ENCODE measurements at places on chromosomes 1 and 21.

GRCh38 chr1:29298246-29298645 is 61.9 kb downstream of the PTPRU start:
- no peak for DNase-seq

DNA sequence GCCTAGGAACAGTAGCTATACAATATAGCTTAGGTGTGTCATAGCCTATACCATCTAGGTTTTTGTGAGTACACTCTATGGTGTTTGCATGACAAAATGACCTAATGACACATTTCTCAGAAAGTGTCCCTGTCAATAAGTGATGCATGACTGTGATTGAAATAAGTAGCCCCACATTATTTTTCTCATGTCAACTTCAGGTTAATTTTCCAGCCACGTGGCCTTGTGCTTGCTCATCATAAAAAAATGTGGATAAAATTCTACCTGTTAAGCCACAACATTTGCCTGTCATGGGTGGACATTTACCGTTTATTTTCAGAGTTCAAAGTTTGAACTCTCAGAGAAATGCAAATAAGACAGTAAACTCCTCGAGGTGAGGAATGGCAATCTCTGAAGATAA is 5.5 kb downstream of the DISC1 start:
- no peak for DNase-seq

DNA sequence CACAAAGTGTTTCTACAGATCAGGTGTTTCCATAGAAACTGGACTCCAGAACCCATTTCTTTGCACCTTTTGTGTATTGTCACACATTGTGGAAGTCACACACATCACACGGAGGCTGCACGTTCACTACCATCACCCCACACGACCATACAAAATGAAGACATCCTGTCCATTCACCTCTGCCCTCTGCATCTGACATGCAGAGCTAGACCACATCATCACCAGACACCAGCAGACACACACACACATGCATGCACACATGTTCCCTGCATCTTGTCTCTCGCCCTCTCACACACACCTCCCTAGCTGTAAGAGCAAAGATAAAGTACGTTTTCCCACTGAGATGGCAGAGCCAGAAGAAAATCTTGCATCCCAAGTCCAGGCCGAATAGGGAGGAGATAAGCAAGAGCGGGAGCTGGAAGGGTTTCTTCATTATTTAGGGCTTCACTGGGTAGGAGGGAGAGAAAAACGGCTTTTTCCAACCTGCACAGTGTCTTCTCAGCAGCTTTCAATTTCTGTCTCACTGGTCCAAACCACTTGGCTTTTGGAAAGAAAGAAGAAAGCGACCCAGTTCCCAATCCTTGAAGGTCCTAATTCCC is 709 bp downstream of the PRELP start:
- no peak for DNase-seq

DNA sequence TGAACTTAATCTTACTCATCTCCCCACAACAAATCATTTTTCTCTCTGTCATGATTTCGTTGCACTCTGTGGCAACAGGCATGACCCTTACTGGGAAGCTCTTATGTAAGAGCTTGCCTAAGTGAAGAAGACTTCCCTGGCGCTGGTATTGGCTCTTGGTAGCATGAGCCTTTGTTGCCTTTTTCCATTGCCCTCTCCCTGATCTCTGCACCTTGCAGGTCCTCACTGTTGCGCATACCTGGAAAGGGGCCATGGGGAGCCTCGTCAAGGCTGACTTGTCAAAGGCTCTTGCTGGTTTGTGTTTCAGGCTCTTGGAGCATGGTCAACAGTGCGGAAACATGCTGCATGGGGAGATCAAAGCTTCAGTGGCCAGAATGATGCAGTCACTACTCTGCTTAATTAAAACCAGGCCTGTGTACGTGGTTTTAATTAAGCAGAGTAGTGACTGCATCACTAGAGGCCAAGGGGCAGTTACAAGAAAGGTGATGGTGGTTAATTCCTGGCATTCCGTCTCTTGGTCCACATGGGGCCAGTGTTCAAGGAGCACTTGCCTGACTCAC is 141.3 kb downstream of the SPATA46 start:
- DNase-seq, result no peak

DNA sequence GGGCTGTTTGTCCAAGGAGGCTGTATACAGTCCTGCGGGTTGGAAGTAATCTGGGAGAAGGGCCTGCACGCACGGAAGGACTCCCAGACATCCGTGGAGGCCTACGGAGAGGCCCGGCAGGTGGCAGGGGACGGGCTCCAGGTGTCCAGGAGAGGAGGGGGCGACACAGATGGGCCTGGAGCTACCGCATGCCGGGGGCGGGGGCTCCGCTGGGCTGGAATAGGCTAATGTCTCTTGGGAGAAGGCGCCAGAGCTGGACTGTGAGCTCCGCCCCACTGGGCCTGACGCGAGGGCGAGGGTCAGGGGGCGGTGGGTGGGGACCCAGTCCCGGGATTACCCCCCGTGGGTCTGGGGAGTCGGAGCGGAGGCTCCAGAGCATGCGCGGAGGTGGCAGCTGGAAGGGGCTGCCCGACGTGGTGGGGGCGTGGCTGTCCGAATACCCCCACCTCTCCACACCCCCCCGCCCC is 659 bp downstream of the AGO1 start:
- peak; percentile 19 for DNase-seq

DNA sequence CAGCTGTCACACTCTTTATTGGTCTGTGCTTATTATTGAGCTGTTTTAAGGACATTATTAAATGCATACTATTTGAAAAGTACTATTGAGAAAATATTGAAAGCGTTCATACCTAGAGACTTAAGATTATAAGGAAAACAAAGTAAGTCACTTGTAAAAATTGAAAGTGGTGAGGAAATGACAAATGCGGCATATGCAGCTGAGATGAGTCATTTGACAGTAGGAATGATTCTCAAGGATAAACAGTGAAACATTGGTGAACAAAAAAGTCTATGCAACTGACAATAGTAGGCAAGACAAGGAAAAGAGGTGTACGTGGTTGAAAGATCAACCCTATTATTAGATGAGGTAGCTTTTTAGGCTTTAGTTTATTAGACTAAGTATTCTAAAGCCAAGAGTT is 82.6 kb upstream of the MAP10 start:
- DNase-seq, result no peak

DNA sequence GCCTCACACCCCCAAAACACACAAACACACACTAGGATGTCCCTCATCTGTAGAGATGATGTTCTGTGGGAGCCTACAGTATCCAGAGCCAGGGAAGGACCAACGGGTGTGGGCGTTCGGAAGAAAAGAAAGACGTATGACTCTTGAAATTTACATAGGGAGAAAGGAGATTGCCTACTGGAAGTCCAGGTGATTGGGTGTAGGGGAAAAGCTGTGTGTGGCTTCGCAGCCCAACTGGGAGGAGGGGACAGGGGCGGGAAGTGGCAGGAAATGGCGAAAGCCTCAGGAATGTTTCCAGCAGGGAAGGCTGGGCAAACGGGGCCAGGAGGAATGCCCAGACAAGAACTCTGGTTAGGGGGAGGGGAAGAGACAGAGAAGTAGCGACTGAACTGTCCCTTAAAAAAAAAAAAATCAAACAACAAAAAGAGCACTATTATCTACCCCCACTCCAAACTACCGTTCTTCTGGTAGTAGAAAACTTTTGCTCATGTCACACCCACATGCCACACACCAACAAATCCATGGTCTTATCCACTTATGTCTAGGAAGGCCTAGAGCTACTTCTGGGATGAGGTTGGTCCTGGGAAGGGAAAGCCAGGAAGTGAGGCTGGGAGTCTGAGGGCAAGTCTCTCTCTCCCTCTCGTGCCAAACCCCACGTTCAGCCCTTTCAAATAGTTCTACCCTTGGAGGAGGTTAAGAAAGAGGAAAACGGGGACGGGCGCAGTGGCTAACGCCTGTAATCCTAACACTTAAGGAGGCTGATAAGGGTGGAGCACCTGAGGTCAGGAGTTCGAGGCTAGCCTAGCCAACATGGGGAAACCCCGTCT is 1.8 kb upstream of the CKS1B start:
- DNase-seq, result no peak

GRCh38 chr1:215114154-215114933 is 31.8 kb downstream of the KCNK2 start:
- DNase-seq, result no peak

DNA sequence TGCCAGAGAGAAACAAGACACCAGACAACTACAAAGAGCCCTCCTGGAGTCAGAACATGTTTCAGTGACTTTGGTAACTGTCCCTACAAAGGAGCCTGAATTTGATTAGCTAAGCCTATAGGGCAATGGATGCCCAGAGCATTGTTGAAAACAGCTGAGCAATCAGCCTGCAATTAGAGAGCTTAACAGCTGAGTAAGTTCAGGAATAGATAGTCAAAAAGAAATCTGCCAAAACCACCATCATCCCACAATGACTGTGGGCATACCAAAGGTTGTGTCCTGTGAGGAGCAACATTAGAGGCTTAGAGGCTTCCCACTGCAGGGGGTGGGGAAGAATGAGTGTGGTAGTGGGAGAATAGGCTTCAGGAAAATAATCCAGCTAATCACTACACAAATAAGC is 32.1 kb downstream of the SH3BP5L start:
- DNase-seq, result no peak

- no peak for DNase-seq
These were observed 3.7 kb upstream of the PAQR6 start for GRCh38 chr1:156251527-156251926.

- DNase-seq, result no peak
These were observed 271.6 kb downstream of the KCNJ6 start for GRCh38 chr21:37644636-37645035.

DNA sequence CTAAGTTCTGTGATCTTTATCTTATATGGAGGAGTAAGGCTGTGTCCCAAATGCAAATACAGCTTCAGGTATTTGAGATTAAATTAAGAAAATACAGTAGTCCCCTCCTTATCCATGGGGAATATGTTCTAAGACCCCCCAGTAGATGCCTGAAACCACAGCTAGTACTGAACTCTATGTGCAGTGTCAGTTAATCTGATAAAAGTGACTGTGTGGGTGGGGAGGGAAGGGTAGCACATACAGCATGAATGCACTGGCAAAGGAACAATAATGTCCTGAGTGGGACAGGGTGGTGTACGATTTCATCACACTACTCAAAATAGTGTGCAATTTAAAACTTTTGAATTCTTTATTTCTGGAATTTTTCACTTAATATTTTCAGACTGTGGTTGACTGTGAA is 83.1 kb downstream of the HS2ST1 start:
- no peak for DNase-seq

DNA sequence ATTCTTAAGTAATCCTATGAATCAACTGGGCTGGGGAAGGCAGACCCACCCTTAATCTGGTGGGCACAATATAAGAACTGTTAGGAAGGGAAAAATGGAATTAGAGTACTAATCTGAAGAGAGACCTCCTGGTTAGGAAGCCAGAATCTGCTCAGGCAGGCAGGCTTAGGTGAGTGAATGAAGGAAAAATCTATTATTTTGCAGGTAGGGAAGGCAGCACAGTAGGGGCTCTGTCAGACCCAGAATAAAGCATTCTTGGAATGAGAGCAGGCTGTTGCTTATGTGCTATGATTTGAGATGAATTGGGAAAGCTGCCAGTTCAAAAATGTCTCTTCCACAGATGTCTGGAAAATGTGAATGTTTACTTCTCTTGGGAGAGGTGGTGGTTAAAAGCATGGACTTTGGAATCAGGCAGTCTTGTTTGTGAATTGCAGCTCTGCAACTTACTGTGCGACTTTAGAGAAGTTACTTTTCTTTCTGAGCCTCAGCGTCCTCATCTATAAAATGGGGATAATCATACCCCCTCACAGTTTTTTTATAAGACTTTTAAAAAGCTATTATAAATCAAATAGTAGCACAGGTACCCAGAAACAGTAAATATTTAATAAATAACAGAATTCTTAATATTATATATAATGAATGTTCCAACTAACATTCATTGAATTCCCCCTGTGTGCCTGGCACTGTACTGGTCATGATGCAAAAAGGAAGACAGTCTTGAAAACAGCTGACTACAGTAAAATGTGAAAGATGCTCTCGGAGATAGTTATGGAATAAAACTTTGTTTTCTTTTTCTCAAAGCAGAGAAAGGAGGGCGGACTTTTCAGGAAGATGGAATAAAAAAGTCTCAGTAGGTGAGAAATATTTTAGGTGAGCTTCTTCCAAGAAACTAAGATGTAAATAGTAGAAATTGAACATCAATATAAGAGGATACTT is 15.3 kb upstream of the ZNF644 start:
- DNase-seq, result no peak

DNA sequence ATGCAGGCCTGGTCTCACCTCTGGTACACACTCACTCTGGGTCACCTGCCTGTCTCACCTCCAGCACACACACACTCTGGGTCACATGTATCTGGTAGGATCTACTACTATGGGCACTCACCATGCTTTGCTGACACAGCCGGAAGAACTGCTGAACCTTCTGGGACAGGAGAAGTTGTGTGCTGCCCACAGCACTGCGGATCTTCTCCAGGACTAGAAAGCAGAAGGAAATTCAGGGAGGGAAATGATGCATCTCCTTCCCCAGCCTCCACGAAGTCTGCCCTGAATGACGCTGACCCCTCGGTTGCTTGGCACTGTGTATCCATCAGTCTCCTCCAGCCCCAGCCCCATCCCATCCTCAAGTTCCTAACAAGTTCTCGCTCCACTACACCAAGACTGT is 7.9 kb upstream of the SMIM12 start:
- no peak for DNase-seq

GRCh38 chr1:7389201-7389905 is 381.7 kb upstream of the VAMP3 start:
- no peak for DNase-seq

- no peak for DNase-seq
These were observed 86.7 kb downstream of the FMN2 start for GRCh38 chr1:240178366-240178765.

GRCh38 chr1:205256951-205257625 is 29.3 kb downstream of the TMCC2 start:
- no peak for DNase-seq

- no peak for DNase-seq
These were observed 50.6 kb upstream of the SLC2A1 start for GRCh38 chr1:43009274-43009673.

DNA sequence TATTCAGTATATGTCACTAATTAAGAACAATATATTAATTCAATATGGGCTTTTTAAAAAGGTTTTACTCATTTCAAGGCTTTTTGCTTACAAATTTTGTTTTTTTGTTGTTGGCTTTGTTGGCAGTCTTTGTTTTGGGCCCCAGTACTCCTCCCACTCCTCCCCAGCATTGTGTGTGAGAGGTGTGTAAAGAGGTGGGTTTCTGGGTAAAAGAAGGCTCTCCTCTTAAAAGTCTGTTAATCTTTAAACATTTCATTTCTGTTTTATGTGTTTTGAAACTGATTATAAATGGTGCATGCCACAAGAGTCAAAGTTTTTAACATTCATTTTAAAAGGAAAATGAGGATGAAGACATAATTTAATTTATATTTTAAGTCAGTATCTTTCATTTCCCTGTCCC is 79.6 kb downstream of the SASS6 start:
- DNase-seq, result no peak

GRCh38 chr21:42254651-42255601 is 36.0 kb downstream of the ABCG1 start:
- no peak for DNase-seq

DNA sequence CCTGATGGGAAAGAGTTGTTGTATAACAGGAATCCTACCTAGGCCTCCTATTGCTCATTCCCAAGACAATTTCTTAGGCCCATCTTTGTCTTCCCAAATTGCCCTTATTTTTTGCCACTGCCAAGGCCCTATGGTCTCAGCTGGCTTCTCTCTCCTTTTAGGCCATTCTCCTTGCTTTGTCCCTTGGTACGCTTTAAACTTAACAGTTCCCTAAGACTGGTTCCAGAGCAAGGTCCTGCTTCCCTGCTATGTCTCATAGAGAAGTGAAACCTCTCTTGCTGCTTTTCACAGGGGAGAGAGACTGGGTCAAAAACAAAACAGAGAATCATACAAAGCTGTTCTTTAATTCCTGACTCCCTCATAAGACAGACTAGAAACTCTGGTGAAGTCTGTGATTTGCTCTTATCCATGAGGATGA is 77.1 kb downstream of the XCL2 start:
- DNase-seq, result no peak

Measured in T follicular helper cell (primary cell).